ENCODE measurements at places on chromosomes 1 and 21.
A peak's percentile ranks its signal among the peaks of the same experiment; 100 is the strongest.

DNA sequence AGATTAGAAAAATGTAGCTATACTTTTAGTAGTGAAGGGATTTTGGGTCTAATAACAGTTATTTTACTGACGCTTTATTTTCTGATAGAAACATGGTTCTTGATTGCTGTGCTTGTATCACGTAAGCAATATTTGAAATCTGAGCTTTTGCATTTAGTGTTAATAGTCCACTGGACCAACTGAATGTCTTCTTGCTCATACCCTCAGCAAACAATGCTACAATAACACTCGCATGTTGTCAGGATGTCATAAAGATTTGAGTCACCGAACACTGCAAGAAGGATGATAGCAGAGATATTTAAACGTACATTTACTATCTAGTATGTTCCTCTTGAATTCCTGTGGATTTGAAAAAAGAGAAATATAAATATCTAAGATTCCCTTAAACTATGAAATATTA, 7.5 kb downstream of the DYRK1A start:
- no peak for DNase-seq

DNA sequence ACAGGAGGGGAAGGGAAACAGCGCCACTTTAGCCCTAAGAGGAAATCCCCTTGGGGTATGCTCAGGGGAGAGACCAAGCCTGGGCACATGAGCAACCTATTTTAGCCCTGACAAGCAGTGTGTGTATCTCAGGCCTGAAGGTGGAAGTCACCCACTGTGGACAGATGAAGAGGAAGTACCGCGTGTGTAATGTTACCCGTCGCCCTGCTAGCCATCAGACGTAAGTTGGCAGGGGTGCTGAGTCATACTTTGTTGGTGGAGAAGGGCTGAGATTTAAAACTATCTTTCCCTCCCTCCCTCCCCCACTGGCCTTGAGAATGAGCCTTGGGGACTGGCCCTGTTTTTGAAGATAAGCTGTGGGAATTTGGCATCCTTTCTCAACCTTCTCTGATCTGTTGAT, 11.2 kb downstream of the AGO1 start:
- DNase-seq = no peak

GRCh38 chr1:75341537-75341936, 207.3 kb downstream of the LHX8 start:
- DNase-seq = no peak

- no peak for DNase-seq
Measured at GRCh38 chr1:229028987-229029878, 241.7 kb upstream of the RAB4A start.

GRCh38 chr21:37370152-37371040, 3.8 kb downstream of the DYRK1A start:
- no peak for DNase-seq

- DNase-seq = peak; percentile 9
Measured at GRCh38 chr1:6634371-6635052, 9.8 kb downstream of the THAP3 start.

- DNase-seq = no peak
Measured at GRCh38 chr21:19999369-20000272, 998.6 kb upstream of the NCAM2 start.

DNA sequence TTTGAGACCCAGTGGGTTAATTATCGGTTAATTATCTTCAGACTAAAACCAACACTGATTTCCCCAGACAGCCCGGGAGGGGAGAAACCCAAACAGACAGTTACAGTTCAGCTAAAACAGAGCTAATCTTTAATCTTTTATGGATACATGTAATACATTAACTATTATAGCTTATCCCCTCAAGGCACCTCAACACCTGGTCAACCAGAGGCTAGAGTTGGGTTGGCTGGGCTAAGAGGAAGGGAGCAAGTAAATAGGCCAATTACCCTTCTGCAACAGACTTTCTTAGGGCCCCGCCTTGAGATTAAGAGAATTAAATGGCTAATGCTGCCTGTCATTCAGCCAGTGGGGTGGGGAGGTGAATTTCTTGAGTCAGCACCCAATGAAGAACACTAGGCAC, 6.6 kb upstream of the MED18 start:
- no peak for DNase-seq

DNA sequence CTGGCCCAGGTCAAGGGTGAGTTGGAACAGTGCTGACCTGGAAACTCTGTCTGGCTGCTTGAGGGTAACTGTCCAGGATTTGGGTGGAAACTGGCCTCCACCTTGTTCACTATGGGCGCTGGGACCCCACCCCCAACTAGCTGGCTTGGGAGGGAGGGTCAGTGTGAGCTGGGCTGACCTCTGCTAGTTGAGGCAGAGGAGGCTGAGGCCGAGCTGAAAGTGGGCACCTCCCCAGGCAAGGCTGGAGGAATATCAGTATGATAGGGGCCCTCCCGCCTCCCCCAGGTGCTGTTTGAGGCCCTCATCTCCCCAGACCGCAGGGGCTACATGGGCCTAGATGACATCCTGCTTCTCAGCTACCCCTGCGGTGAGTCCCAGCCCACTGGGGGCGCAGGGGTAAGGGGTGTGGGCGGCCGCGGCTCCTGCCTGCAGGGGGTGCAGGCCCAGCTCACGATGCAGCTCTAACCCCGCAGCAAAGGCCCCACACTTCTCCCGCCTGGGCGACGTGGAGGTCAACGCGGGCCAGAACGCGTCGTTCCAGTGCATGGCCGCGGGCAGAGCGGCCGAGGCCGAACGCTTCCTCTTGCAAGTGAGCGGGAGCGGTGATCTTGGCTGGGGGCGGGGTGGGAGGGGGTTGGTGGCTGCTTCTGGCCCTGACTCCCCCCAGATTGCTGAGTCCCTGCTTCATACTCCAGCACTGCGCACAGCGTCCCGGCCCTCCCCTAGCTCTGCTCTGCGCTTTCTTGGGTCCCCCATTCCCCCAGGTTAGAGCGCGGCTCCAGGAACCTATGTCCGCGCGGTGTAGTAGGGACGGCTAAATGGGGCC, 22.9 kb downstream of the PTPRU start:
- no peak for DNase-seq

GRCh38 chr1:96508233-96508632, 213.4 kb upstream of the PTBP2 start:
- no peak for DNase-seq

DNA sequence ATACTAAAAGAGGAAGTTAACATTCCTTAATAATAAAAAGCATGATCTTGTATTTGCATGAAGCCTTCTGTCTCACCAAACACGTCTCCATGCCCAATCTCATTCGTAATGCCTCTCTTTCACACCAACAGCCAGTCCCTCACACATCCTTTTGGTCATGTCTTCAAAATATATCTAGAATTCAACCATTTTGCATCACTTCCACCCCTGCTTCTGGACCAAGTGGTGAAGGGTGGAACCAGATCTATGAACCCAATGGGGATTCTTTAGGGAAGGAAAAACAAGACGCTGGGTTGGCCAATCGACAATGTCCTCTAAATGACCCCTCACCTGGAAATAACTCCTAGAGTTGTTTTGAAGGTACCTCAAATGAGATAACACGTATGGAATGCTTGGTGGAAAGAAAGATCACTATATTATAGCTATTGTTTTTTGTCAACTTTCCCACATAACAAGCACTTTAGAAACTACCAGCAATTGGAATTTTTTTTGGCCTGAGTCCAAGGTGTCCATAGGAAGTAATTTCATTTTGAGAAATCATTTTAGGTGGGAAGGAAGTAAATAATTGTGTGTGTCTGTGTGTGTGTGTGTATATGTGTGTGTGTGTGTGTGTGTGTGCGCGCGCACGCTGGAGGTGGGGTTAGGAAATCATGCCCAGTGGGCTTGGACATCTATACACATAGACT, at the start of gene KCNA10:
Gene KCNA10, minus strand, starts transcription at position 51 of the 686 bp plus-strand sequence. CDS start 388 bp downstream, outside the sequence.
- DNase-seq = no peak

- no peak for DNase-seq
Measured at GRCh38 chr1:52590266-52590665, 11.9 kb upstream of the GPX7 start.

DNA sequence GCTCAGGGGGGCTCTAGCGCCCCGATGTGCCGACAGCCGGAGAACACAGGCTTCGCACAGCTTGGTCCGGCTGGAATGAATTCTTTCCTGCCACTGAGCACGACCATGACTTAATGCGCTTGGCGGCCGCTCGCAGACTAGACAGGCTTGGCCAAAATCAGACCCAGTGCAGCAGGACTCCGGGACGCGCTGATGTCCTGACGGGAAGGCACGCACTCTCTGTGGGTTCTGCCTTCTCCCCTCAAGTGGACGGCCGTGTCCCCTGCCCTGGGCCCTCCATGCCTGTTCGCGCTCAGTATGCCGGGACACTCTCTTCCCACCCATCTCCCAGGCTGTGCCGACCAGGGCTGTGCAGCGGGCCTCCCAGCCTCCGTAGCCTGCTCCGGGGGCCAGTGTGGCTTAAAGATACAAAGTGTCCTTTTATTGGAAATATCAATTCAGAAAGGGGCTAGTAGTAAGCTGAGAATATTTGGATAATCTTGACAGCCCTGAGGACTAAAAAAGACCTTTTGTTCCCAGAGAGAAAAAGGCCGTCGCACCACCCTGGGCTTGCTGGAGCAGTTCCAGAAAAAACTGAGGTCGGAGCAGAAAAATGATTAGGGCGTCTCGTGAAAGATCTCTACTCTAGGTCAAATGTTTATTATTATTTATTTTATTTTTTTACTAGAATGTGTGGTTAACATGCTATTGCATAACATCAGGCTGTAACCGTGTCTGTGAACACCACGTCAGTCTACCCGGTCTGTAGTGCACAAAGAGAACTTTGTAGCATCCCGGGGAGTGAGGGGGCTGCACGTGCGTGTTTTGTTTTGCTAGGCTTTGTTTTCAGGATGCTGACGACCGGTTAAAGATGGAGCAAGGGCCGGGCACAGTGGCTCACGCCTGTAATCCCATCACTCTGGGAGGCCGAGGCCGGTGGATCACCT, 88.1 kb upstream of the ARHGEF16 start:
- no peak for DNase-seq

DNA sequence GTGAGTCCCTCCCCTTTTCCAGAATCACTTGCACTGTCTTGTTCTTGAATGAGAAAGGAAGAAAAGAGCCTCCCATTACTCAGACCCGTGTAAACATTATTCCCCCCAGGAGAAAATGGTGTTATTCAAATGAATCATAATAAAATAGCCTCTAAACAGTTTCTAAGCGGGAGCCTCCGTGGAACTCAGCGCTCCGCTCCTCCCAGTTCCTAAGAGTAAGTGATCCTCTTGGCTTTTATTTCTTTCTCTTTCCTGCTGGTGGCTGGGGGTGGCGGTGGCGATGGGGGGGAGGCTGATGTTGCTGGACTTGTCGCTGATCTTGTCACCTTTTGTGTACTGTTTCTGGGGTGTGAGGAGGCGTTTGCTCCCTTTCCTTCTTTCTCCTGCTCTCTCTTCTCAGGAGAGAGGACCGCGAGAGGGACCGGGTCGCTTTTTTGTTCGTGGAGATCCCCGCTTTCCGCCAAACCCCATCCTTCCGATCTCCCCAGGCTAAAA, 781 bp downstream of the PROX1 start:
- DNase-seq = no peak

- DNase-seq = no peak
Measured at GRCh38 chr1:53078333-53079101, 16.5 kb downstream of the PODN start.

- no peak for DNase-seq
Measured at GRCh38 chr1:2052054-2052679, 2.0 kb downstream of the PRKCZ start.

GRCh38 chr1:47575855-47576757, 138.3 kb downstream of the FOXD2 start:
- no peak for DNase-seq

- peak; percentile 53 for DNase-seq
Measured at GRCh38 chr1:99685516-99686180, 39.7 kb downstream of the PALMD start.

- no peak for DNase-seq
Measured at GRCh38 chr1:64874666-64875065, 91.7 kb downstream of the JAK1 start.

DNA sequence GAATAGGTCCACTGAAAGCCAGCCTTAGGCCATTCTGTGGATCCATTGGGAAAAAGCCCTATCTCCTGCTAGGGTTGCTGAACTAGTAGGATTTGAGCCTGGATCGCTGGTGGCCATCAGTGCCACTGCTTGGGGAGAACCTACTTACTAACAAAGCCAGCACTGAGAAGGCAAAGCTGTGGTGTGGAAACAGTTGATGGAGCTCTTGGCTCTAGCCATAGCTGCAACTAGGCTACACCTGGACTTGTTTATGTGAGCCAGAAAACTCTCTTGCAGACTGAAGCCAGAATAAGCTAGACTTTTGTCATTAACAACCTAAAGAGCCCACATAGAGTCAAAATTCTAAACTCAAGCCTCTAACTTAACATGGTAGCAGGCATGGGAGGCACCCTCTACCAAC, 20.7 kb downstream of the DAB1 start:
- no peak for DNase-seq

GRCh38 chr21:36820176-36821031, 121.5 kb downstream of the SIM2 start:
- no peak for DNase-seq

GRCh38 chr1:223844787-223845036, 1.0 kb downstream of the TP53BP2 start:
- no peak for DNase-seq

DNA sequence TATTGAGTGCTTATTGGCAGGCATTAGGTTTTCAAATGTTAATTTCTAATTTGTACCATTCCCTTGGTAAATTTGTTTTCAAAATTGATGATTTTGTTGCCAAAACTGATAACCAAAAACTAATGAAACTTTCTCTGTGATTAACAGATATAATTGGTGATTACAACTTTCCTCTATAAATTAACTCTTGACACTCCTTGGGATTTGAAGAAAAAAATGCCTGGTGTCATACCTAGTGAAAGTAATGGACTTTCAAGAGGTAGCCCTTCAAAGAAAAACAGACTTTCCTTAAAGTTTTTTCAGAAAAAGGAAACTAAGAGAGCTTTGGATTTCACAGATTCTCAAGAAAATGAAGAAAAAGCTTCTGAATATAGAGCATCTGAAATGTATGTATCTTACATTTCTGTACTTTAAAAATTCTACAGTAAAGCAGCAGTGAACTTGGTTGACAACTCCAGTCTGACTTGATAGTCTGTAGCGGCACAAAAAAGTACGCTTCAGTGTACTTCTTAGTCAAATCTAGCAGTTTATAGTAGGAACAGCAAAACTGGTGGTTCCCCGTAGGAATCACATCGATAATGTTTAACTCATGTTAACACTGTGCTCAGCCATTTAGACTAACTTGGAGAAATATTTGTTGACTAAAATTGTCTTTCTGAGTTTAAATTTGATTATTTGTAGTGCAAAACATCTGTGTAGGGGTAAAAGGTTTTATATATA, 3.0 kb downstream of the USP1 start:
- no peak for DNase-seq

- peak; percentile 31 for DNase-seq
Measured at GRCh38 chr1:104780470-104781078, 1030.9 kb downstream of the AMY1C start.

GRCh38 chr1:161192476-161193465, 6.1 kb downstream of the ADAMTS4 start:
- peak; percentile 72 for DNase-seq

All from NCI-H526 treated with DMSO at 0.1 percent for 48 hours (cell line).